Spleen (tissue), 13 donors: ENCODE measurements at places on chromosomes 16 and 17. TPM values are rescaled to one million over a fixed set of nuclear protein-coding genes. Genes with fewer than 3 reads are reported as not detected.

The ATP2A3 gene
- total RNA-seq: 161 TPM

The KCNH4 gene
- total RNA-seq: 0.20 TPM

The STH gene
- total RNA-seq: not detected

The KRT15 gene
- total RNA-seq: not detected

The MLKL gene
- 69.6 TPM for total RNA-seq

The KCNJ12 gene
- 2.6 TPM for total RNA-seq

The ANKRD40CL gene
- total RNA-seq: not detected

The TNFRSF17 gene
- 8.9 TPM for total RNA-seq

The MIEF2 gene
- 13.5 TPM for total RNA-seq

The MYH11 gene
- total RNA-seq: 107 TPM

The CYGB gene
- total RNA-seq: 12.1 TPM

The NFAT5 gene
- total RNA-seq: 81.9 TPM

The OR1A1 gene
- not detected for total RNA-seq

The PRR29 gene
- 1.6 TPM for total RNA-seq

The ABCC11 gene
- total RNA-seq: 0.37 TPM

The USH1G gene
- not detected for total RNA-seq

The TBC1D3C gene
- total RNA-seq: not detected

The SLC6A2 gene
- total RNA-seq: not detected

The G6PC1 gene
- total RNA-seq: not detected

The KRTAP16-1 gene
- not detected for total RNA-seq

The CCL11 gene
- 1.9 TPM for total RNA-seq

The CSH1 gene
- not detected for total RNA-seq

The C1QTNF1 gene
- total RNA-seq: 44.1 TPM

The CCL17 gene
- not detected for total RNA-seq

The OR1F1 gene
- not detected for total RNA-seq

The SLC16A13 gene
- total RNA-seq: 7.7 TPM

The PARN gene
- 45.6 TPM for total RNA-seq

The ZP2 gene
- not detected for total RNA-seq

The RHBDL3 gene
- 0.07 TPM for total RNA-seq

The TNFRSF13B gene
- 40.4 TPM for total RNA-seq

The RUNDC3A gene
- 1.4 TPM for total RNA-seq

The SMG6 gene
- total RNA-seq: 38.7 TPM

The PPY gene
- total RNA-seq: not detected

The KAT8 gene
- total RNA-seq: 94.8 TPM

The GCGR gene
- total RNA-seq: not detected

The VKORC1 gene
- 48.2 TPM for total RNA-seq

The SLC25A39 gene
- 214 TPM for total RNA-seq

The NME2 gene
- total RNA-seq: 209 TPM

The HASPIN gene
- 4.7 TPM for total RNA-seq

The TPSD1 gene
- not detected for total RNA-seq

The PIK3R6 gene
- total RNA-seq: 9.6 TPM

The ENPP7 gene
- 0.34 TPM for total RNA-seq

The HSD11B2 gene
- 5.4 TPM for total RNA-seq

The NATD1 gene
- total RNA-seq: 16.6 TPM

The ABI3 gene
- 121 TPM for total RNA-seq

The CLDN9 gene
- total RNA-seq: 0.56 TPM

The EME1 gene
- total RNA-seq: 3.6 TPM

The CSH2 gene
- not detected for total RNA-seq

The EXOC3L1 gene
- 81.7 TPM for total RNA-seq

The RHBDF1 gene
- 14.9 TPM for total RNA-seq

The NPIPA8 gene
- total RNA-seq: 1.7 TPM

The CXCL16 gene
- total RNA-seq: 80.9 TPM

The TP53TG3F gene
- total RNA-seq: not detected

The GJD3 gene
- 15.0 TPM for total RNA-seq

The GEMIN4 gene
- total RNA-seq: 22.1 TPM

The PIK3R5 gene
- total RNA-seq: 79.1 TPM

The MRPS23 gene
- total RNA-seq: 7.3 TPM

The AP2B1 gene
- total RNA-seq: 128 TPM

The PRR35 gene
- not detected for total RNA-seq

The EVI2A gene
- total RNA-seq: 28.8 TPM
